ENCODE measurements at places on chromosomes 2 and 18.

DNA sequence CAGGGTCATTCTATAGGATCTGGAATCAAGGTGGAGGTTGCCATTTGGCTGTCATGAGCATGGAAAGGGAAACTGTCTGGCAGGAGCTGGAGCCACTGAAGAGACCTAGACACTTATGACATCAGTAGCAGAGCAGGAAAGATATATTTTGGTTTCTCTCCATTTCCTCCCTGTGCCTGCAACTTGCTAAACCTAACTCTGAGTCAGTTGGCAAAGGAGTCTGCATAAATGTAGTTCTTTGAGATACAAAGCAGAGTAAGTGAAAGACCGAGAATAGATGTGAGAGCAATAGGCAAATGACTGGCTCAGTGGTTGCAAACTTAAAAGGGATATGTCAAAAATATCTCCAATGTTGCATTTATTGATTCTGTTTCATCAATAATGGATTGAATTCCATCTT is 757.7 kb downstream of the KCNJ3 start:
- DNase-seq, result no peak

DNA sequence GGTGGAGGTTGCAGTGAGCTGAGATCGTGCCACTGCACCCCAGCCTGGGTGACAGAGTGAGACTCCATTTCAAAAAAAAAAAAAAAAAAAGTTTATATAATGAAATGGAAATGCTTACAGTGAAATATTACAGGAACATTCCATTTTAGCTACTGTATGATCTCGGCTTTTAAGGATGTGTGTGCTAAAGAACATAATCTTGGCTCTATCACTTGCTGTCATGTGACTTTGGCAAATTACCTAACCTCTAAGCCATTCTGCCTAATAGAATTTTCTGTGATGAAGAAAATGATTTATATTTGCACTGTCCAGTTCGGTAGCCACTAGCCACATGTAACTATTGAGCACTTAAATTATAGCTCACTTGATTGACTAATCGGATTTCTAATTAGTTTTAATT is 36.3 kb downstream of the SMAD4 start:
- no peak for DNase-seq

DNA sequence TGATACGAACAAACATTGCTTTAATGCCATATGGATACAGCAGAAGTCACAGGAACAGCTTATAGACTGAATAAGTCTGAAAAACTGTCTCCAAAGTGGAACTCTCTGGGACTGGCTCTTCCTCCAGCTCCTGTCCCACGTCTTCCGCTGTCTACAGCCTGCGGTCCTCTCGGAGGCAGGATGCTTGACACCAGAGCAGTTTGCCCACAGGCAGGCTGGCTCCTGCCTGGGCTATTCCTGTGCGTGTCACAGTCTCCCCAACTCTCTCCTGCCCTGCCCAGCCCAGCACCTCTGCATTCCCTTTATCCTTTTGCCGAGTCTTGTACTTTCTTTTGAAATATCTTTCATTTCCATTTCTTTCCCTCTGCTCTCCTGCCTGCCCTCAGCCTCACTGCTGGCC is 234.1 kb downstream of the FHOD3 start:
- DNase-seq, result no peak

GRCh38 chr2:66301022-66301766 is 133.7 kb upstream of the MEIS1 start:
- DNase-seq, result no peak

DNA sequence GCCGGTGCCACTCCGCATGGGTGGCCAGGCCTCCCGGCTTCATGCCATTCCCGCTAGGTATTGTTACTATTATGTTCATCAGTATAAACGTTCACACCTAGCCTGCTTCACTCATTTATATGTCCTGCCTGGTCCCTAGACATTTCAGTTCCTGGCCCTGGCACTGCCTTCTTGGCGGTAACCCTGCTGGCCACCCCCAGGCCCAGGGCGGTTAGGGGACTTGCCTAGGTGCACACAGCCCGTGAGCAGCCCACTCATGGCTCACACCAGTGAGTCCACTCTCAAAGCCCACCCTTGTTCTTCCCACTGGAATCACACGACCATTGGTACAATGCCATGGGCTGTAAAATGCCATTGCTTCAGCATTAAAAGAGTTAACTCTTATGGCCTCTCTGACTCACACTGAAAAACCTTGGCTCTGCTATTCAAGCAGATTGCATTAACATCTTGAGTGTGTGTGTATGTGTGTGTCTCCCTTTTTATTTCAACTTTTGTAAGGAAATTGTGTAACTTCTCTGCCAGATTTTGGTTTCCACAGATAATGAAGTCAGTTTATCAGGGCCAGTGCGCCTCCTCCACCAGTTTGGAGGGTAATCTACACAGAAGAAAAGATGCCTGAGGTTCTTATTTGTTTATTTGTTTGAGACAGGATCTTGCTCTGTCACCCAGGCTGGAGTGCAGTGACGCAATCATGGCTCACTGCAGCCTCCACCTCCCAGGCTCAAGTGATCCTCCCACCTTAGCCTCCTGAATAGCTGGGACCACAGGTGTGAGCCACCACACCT is 74.2 kb downstream of the RAB31 start:
- DNase-seq, result no peak

DNA sequence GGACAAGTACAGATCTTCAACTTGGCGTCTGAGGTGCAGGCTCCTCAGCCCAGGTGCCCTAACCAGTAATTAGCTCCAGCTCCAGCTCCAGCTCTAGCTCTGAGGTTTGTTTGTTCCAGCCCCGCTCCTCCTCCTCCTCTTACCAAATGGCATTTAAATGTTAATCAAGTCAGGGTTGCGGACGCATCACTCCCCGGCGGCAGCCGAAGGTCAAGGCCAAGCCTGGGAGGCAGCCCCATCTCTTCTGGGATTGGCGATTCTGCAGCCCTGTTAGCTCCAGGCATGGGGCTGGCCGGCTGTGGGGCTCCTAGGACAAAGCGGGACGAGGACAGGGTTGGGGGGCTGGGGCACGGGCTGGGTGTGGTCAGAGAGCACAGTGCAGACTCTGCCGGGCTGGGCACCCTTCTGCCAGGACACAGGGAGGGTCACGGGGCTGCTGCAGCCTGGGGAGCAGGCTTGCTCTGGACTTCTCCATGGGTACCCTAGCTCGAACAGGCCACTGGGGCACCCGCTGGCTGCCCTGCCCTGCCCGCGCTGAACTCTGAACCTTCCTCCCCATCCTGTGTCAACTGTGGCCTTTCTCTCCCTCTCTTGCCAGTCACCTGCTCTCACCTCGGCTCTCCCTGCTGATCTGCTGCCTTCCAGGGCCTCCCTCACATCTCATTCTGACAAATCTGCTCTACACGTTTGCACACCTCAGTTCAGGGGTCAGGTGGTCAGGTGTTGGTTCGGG is 203.3 kb downstream of the CELF4 start:
- DNase-seq, result no peak

GRCh38 chr2:127024769-127025358 is 82.1 kb downstream of the BIN1 start:
- no peak for DNase-seq

DNA sequence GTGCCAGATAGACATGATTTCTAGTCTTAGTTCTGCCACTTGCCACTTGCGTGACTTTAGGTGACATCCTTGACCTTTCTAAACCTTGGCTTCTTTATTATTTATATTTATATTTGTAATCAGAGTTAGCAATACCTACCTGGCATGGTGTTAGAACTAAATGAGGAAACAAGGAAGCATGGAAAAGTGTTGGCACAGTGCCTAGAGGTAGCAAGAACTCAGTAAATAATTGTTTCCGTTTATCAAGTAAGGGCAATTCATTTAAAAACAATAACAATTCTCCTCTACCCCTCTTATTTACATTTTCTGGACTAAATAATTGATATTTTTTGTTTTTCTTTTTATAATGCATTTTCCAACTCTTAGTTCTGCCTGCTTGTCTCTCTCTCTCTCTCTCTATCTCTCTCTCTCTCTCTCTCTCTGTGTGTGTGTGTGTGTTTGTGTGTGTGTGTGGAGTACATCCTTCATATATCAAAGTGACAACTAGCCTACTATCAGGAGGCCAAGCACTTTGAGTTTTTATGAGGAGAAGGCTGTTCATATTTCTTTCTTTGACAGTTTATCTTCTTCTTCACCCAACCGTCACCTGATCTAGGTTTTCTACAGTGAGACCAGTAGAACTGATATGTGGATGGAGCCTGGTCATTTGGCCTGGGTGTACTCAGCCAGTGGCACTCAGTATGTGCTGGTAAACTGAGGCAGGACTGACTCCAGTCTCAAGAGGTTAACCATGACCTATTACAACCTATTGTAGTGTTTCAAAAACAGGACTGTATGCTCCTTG is 134.5 kb downstream of the LRRTM1 start:
- DNase-seq, result no peak

DNA sequence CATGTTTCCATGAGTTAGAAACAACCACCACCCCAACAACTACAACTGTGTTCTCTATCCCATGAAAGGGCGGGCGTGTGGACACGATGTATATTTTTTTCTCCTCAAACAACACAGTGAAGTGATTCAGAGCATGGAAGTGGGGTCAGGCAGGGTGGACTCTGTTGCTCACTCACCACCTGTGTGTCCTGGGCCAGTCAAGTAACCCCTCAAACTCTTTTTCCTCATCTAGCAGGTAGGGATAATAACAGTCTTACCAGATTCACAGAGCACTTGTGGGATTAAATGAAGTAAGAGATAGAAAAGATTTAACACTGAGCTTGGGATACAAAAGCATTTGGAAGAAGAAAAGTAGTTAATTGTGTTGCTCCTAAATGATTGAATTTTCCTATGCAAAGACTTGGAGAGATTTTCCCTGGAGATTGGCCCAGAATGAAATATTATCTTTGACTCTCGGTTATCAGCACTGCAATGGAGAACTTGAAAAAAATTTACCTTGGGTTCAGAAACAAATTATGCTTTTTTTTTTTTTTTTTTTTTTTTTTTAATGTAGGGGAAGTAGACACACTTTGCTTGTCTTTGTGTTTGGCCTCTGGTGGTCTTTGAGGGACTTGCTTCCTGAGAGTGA is 161.9 kb upstream of the EPAS1 start:
- DNase-seq, result no peak

- no peak for DNase-seq
Measured at GRCh38 chr2:173676647-173677046, 288.5 kb downstream of the SP3 start.

DNA sequence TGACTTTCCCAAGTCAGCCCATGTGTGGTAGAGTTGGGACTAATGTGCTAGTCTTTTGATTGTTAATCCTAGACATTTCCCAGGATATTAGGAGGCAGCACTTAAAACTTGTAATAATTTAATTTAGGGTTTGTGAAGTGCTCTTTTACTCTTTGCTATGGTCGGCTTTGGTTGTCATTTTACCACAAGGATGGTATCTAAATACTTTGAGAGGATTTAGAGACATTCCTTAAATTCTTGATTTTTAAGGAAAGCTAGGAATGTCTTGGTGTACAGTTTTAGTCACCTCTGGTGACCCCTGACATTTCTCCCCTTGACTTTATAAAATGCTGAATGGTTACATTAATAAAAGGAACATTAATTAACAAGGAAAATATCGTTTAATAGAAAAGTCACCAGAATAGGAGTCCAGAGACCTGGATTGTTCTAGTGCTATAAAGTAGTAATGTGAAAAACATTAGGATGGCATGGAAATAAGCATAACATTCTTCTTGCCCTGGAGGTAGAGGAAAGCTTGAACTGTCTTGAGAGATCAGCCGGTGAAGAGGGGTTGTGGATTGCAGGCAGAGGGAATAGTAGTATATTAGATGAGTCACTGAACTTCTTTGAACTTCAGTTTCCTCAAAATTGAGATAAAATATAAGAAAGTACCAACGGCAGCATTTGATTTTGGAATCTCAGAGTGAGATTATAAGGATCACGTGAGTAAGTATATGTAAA is 209.2 kb downstream of the MCFD2 start:
- DNase-seq, result no peak

- DNase-seq, result no peak
Measured at GRCh38 chr2:241225983-241226382, 37.5 kb downstream of the ANO7 start.

GRCh38 chr2:75506101-75506697 is 54.5 kb downstream of the EVA1A start:
- no peak for DNase-seq

DNA sequence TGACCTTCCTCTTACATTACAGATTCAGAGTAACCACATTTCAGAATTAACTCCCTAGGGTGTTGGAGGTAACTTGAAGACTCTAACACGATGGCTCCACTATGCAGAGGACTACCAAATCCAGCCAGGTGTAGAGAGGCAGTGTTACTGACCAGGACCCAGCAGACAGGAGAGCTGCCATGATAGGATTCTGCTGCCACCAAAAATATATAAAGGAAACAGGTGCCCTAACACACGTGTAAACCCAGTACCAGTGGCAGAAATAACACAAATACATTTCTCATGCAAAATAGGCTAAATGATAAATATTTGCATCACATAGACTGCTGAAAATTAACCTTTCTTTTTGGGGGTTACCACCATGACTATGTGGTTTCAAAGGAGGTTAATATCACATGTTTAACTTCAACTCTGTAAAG is 7.0 kb downstream of the ZBTB14 start:
- DNase-seq, result no peak

GRCh38 chr2:190717306-190717705 is 68.4 kb downstream of the NAB1 start:
- DNase-seq, result no peak

All from activated CD4-positive, alpha-beta T cell treated with anti-CD3 and anti-CD28 coated beads for 4 hours (primary cell).